ENCODE measurements at places on chromosomes 1 and 21. TPM values are rescaled to one million over a fixed set of nuclear protein-coding genes. Genes with fewer than 3 reads are reported as not detected.

- H3K4me1 ChIP-seq: peaks cover 5% of the 10 kb centered on the region
- H3K4me3 ChIP-seq: no peak overlapping the region
- no peaks in the 10 kb centered on the region for H3K27me3 ChIP-seq
- DNase-seq: peak; percentile 17
Measured at GRCh38 chr1:116825207-116825719, 71.0 kb downstream of the CD2 start.

GRCh38 chr1:168179438-168180147, 831 bp downstream of the TIPRL start:
- no peaks in the 10 kb centered on the region for H3K36me3 ChIP-seq
- no peaks in the 10 kb centered on the region for H3K27me3 ChIP-seq
- 0 out of 2 replicates have a peak, but pooled peaks cover 6% of the 10 kb centered on the region for H3K4me1 ChIP-seq
- peak; percentile 58 for DNase-seq
- H3K27ac ChIP-seq: peak overlapping the region; percentile 77

DNA sequence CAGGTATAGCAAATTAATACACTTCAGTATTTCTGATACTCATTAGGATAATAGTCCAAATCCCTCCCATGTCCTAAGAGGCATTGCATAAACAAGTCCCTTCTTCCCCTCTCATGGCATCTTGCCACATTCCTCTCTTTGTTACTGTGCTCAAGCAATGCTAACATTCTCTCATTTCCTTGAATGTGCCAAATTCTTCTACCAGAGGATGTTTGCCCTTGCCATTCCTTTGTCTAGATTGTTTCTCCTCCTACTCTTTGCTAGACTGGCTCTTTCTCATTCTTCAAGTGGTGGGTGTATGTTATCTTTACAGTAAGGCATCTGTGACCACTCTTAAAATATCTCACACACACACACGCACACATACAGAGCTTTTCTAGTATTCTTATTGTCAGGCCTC, 621.0 kb upstream of the CXADR start:
- no peak overlapping the region for H3K4me3 ChIP-seq
- H3K27ac ChIP-seq: peak overlapping the region; percentile 34
- H3K4me1 ChIP-seq: peaks cover 31% of the 10 kb centered on the region

- H3K4me1 ChIP-seq: no peaks in the 10 kb centered on the region
- H3K27ac ChIP-seq: no peak overlapping the region
- no peaks in the 10 kb centered on the region for H3K27me3 ChIP-seq
- DNase-seq: no peak
- H3K4me3 ChIP-seq: no peak overlapping the region
Measured at GRCh38 chr1:213947200-213947801, 40.5 kb upstream of the PROX1 start.

GRCh38 chr1:196433000-196433399, 175.2 kb downstream of the KCNT2 start:
- H3K4me3 ChIP-seq: no peak overlapping the region
- no peaks in the 10 kb centered on the region for H3K4me1 ChIP-seq
- no peaks in the 10 kb centered on the region for H3K27me3 ChIP-seq
- H3K27ac ChIP-seq: no peak overlapping the region
- H3K36me3 ChIP-seq: no peaks in the 10 kb centered on the region

LRRC42 gene
- 44.6 TPM for polyA plus RNA-seq

PTPRU gene
- 6.0 TPM for polyA plus RNA-seq
